ENCODE measurements at places on chromosomes 11 and 22. TPM values are rescaled to one million over a fixed set of nuclear protein-coding genes. Genes with fewer than 3 reads are reported as not detected.

GRCh38 chr11:64686466-64687170, 36.4 kb downstream of the NRXN2 start:
- DNase-seq: no peak

GRCh38 chr11:61701242-61701886, 21.2 kb downstream of the DAGLA start:
- DNase-seq: no peak

DNA sequence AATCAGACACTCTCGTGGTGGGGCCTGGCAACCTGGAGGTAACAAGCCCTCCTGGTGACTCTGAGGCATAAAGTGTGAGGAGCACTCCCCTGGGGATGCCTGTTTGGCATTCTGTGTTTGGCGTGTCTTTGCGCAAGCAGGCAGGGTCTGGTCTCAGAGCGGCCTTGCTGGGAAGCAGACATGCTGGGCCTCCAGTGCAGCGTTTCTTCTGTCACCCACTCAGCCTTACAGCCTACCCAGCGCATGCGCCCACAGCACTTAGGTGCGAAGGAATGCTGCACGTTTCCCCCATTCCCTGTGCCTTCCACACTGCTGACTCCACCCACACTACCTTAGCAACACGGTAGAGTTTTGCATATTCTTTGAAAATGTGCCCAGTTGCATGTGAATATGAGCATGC, 7.4 kb upstream of the CXCR5 start:
- DNase-seq: no peak

- DNase-seq: no peak
Observed at GRCh38 chr11:107202241-107202640, 184.0 kb upstream of the GUCY1A2 start.

GRCh38 chr11:45777127-45777969, 27.6 kb upstream of the SLC35C1 start:
- no peak for DNase-seq

- no peak for DNase-seq
Observed at GRCh38 chr11:61551634-61552033, 29.2 kb downstream of the SYT7 start.

The PRRG4 gene
- total RNA-seq: 1.3 TPM

GRCh38 chr22:43853328-43853931, 8.9 kb downstream of the SULT4A1 start:
- no peak for DNase-seq

The GLYAT gene
- not detected for total RNA-seq

The RFPL1 gene
- not detected for total RNA-seq

- peak; percentile 57 for DNase-seq
Observed at GRCh38 chr11:58923300-58923788, 15.9 kb upstream of the GLYATL1 start.

GRCh38 chr11:114307524-114308203, 11.5 kb downstream of the NNMT start:
- no peak for DNase-seq

GRCh38 chr11:17696741-17697140, 22.6 kb upstream of the MYOD1 start:
- DNase-seq: no peak

DNA sequence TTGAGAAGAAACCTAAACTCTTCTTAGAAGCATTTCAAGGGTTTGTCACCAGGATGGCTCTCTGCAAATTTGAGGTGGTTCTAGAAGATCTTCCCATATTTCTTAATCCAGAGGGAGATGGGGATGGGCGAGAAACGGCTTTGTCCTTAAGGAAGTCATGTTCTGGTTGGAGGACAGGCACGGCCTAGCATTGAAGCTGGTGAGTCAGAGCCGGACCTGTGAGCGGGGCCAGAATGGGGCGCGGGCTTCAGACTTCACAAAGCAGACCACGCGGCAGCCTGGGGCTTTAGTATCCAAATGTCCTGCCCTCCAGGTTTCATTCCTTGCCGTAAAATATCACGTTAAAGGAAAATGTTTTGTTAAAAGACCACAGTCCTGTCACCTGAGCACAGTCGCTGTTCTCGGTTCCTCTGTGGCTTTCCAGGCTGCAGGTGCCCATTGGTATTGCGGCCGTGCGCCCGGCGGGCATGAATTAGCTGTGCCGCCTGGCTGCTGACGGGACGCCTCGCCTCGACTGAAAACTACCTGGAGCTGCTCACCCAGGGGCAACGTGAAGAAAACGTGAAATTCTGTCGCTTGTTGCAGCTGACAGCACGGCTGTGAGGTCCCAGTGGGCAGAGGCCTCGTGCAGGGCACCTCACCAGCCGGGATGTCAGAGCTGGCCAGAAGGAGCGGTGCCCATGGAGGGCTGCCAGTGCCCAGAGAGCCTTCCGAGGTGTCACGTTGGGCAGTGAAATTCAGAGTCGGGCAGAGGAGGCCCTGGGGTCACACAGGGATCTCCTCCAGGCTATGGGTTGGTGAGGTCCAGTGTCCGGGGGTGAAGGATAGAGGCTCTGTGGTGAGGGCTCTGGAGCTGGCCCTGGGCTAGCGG, 59.0 kb downstream of the LRP5 start:
- DNase-seq: no peak

GRCh38 chr11:111521135-111521534, 6.6 kb downstream of the HOATZ start:
- DNase-seq: no peak

DNA sequence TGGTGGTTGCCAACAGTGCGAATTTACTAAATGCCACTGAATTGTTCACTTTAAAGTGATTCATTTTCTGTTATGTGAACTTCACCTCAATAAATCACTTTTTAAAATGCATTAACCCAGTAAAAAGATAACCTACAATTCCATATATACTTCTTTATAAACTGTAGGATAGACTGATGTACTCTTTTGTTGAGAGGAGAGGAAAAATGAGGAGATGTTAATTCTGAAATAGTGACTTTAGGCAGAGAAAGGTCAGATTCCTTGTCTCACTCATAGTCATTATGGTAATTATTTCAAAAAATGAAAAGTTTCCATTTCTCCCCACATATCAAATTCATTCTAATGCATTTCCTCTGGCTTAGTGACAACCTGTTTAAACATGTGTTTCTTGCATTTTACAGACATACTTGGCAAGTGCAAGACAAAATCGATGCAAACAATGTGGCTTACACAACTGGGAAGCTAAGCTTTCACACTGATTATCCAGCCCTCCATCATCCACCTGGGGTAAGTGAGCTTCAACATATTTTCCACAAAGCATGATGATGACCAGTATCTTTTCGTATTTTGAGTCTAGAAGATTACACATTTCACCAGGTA, 74.5 kb downstream of the BBOX1 start:
- no peak for DNase-seq

GRCh38 chr22:17501679-17502285, 61.5 kb upstream of the SLC25A18 start:
- DNase-seq: no peak

DNA sequence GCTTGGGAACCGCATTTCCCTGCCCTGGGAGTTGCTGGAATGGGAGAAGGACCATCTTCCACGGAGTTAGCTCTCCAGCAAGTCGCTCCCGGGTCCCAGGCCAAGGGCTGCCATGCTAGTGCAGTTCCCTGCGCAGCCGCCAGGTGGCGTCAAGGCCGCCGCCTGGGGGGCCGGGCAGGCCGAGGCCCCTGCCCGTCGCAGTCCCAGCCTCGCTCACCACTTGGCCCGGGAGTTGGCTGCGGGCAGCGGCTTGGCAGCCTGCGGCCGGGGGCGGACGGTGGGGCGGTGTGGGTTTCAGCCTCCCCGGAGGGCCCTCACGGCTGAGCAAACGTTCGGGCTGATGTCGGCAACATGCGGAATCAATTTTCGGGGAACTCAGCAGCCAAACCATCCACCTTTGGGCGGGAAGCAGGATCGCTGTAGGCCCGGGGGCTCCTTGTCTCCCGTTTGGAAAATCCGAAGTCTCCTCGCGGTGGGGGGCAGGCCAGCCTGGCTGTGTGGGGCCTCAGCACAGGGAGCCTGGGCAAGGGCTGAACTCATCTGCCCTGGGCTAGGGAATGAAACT, 415.1 kb downstream of the SOX6 start:
- peak; percentile 94 for DNase-seq

DNA sequence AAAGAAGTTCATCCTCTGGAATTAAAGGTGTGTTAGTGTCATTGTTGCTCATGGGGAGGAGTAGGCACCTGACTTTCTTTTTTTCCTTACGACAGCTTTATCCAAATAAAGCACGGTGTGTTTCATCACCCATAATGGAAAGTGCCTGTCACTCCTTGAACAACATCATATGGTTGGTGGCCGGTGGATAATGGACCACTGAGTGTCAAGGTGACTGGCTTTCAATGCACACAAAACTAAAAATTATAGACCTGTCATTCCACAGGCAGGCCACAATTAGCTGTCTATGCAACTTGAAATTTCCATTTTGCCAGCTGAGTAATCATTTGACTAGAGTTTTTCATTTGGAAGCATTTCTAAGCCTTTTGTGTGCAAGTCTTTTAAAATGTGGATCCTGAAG, 45.0 kb upstream of the MPPED2 start:
- no peak for DNase-seq

DNA sequence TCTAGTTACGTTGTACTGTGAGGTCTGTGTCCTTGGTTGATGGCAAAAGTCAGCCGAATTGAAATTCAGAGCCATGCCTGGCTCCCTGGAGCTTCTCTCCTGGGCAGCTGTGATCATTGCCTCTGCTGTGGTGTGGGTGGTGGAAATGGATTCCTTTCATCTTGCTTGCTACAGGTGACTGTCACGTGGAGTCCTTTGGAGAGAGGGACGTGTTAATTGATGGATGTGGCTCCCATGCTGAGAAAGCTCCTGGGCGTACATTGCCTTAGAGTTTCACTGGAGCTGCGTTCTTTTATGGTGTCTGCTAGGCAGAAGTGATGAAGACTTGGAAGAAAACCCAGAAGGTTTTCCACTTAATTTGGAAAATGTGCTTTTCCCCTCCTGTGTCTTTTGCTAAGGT, 41.9 kb upstream of the PPP6R3 start:
- DNase-seq: no peak

DNA sequence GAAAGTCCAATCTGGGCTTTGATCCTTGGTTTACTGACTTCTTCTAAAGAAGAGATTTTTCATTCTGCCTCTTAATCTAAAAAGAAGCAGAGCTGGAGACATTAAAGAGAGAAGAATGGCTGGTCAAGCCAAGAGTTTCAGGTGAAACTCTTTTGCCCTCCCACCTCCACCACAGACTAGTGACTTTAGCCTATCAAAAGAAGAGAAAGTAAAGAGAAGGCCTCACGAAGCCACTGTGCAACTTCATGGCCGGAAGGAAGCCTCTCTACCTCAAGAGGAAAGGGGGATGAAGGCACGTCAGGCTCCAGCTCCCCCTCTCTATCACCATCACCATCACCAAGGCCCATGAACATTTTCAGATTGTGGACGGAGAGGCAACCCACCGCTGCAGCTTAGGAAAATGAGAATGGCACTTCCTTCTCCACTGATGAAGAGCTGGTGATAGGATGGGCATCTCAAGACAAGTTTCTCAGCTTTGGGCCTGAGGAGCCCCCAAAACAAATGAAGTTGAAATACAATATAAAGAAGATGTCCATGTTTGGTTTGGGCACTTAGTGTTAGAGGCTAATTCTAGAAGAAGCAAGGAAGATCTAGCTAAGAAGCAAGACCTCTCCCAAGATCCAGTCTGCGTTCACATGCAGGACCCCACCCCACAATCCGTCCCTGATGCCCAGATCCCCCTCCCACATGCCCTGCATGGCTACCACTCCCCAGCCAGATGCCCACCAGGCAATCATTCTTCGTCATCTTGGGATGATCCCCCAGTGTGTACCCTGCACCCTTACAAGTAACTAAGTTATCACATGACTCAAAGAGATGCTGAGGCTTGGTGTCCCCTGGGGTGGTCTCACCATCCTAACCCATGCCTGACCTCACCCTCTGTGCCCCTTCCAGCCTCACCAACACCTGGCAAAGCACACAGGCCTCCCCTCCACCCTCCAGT, 52.6 kb downstream of the IGSF9B start:
- no peak for DNase-seq

GRCh38 chr11:125271483-125272091, 107.0 kb downstream of the PKNOX2 start:
- DNase-seq: no peak

DNA sequence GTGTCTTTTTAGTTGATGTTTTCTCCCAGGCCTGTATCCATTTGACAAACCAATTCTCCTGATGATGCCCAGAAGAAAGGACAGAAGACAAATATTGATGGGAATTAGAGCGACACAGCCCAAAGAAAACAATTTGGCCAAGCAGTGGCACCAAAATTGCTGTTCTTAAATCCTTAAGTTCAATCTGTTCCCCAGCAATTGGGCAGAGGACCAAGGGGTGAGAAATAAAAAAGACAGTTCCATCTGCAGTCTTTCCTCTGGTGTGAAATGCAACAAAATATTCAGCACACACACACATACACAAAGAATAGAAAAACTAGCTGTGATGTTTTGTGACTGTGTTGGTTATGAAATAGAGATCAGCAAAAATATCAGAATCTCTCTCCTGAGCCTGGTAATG, 38.0 kb upstream of the ASPHD2 start:
- no peak for DNase-seq

The SERHL2 gene
- total RNA-seq: 2.1 TPM

The GLB1L2 gene
- total RNA-seq: 7.9 TPM

The TMX2 gene
- total RNA-seq: 100.0 TPM

- DNase-seq: peak; percentile 17
Observed at GRCh38 chr11:134662629-134663360, 250.8 kb upstream of the B3GAT1 start.

DNA sequence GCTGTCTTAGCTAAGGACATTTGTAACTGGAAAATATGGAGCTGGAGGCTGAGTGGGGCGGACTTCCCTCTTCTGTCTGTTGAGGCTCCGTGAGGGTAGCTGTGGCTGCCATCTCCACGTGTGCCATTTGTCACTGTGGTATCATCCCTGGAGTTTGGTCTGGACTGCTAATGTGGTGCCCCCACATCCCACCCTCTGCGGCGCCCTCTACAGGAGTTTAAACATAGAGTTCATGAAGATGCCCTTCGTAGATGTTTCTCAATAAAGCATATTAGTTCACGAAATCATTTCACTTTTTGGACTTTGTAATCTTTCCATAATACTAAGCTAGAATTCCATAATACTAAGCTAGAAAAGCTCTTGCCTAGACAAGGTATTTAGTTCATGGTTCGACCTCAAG, 52.4 kb downstream of the TECTA start:
- DNase-seq: no peak

GRCh38 chr22:44108806-44109385, 71.8 kb upstream of the PARVG start:
- DNase-seq: no peak
